Naive thymus-derived CD4-positive, alpha-beta T cell (primary cell): ENCODE measurements at places on chromosomes 1 and 21.

GRCh38 chr1:78070758-78071157 is 25.0 kb downstream of the GIPC2 start:
- H3K4me1 ChIP-seq, result no peaks in the 10 kb centered on the region
- H3K27ac ChIP-seq, result no peak overlapping the region
- no peaks in the 10 kb centered on the region for H3K27me3 ChIP-seq
- DNase-seq, result no peak
- H3K36me3 ChIP-seq, result no peaks in the 10 kb centered on the region
- no peak overlapping the region for H3K4me3 ChIP-seq

- no peak overlapping the region for H3K27ac ChIP-seq
- H3K4me3 ChIP-seq, result no peak overlapping the region
- H3K4me1 ChIP-seq, result peaks cover 79% of the 10 kb centered on the region
- no peaks in the 10 kb centered on the region for H3K27me3 ChIP-seq
These were observed 179.4 kb upstream of the SGIP1 start for GRCh38 chr1:66354311-66355201.

DNA sequence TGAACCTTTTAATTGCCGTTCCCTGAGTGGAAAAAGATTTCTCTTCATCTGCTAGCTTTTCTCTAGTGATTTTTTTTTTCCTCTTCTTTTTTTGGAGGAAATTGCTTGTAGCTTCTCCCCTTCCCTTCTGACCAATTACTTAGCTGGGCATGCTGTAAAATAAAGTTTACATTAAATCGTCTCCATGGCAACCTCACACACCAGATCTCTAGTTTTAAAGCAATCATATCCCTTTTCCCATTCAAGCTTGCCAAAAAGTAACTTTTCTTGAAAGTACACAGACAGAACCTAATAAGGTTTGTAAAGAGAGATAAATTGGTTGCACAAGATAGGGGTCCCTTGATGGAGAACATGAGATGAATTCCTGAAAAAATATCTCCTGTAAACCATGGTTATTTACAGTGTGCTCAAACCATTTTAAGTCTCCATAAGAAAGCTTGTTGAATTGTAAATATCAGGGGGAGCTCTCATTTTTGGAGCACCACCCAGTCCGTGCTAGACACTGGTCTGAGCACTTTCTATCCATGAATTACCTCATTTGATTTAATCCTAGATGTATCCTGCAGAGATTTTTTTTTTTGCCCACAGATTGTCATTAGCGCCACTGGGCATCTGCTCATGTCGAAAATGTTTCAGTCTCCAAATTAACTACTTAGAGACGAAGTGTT is 32.6 kb upstream of the HTR1D start:
- no peaks in the 10 kb centered on the region for H3K27me3 ChIP-seq
- no peak overlapping the region for H3K4me3 ChIP-seq
- H3K4me1 ChIP-seq, result no peaks in the 10 kb centered on the region
- no peak overlapping the region for H3K27ac ChIP-seq
- DNase-seq, result no peak

GRCh38 chr1:53334312-53334711 is 6.4 kb upstream of the LRP8 start:
- no peaks in the 10 kb centered on the region for H3K36me3 ChIP-seq
- H3K4me1 ChIP-seq, result peaks cover 4% of the 10 kb centered on the region
- H3K27ac ChIP-seq, result no peak overlapping the region
- no peak overlapping the region for H3K4me3 ChIP-seq
- DNase-seq, result no peak

DNA sequence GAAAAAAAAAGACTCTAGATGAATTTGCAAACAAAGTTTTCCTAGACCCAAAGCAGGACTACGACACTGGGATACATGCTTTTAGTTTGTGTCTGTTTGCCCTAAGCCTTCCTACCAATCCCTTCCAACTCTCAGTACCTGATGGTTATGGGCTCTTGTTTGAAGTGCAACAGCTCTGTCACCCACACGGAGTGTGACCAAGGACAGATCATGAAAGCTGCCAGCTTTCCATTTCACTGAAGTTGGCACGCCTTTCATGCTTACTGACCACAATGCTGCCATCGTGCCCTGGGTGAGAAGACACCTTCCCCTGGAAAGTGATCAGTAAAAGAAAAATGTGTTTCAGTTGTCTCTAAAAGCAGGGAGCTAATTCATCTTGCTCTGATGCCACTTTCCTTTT is 312.5 kb upstream of the PTBP2 start:
- no peak overlapping the region for H3K4me3 ChIP-seq
- no peaks in the 10 kb centered on the region for H3K4me1 ChIP-seq
- no peak overlapping the region for H3K27ac ChIP-seq
- DNase-seq, result no peak
- H3K36me3 ChIP-seq, result no peaks in the 10 kb centered on the region

DNA sequence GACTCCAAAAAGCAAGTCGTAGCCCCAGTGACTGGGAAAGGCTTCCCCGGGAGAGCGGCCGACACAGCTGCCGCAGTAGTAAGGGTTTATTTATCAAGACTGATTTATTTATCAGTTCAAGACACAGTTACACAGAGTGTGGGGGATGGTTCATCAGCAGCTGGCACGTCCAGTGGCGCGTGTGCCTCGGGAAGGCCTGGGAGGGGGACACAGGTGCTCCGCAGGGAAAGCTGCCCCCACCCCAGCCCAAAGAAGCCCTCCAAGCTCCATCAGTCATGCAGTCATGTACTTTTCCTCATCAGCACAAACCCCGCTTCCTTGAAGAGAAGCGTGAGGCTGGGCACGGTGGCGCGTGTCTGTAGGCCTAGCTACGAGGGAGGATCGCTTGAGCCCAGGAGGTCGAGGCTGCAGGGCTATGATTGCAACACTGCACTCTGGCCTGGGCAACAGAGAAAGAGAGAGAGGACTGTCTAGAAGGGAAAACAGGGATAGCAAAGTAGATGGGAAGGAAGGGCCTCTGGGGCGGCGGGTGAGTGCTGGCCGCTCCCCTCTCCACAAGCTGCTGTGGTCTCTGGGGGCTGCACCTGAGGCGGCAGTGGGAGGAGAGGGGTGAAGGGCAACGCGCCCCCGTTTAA is 53.2 kb downstream of the PRKCZ start:
- H3K4me3 ChIP-seq, result no peak overlapping the region
- no peak for DNase-seq
- no peak overlapping the region for H3K27ac ChIP-seq
- H3K36me3 ChIP-seq, result no peaks in the 10 kb centered on the region
- H3K4me1 ChIP-seq, result no peaks in the 10 kb centered on the region

- no peak for DNase-seq
- H3K4me3 ChIP-seq, result no peak overlapping the region
- H3K36me3 ChIP-seq, result no peaks in the 10 kb centered on the region
- H3K27me3 ChIP-seq, result no peaks in the 10 kb centered on the region
These were observed 130.0 kb upstream of the BACE2 start for GRCh38 chr21:41037936-41038335.

- no peaks in the 10 kb centered on the region for H3K4me1 ChIP-seq
- no peaks in the 10 kb centered on the region for H3K36me3 ChIP-seq
- H3K27me3 ChIP-seq, result no peaks in the 10 kb centered on the region
- no peak overlapping the region for H3K4me3 ChIP-seq
These were observed 7.5 kb upstream of the IGSF5 start for GRCh38 chr21:39737376-39738000.

DNA sequence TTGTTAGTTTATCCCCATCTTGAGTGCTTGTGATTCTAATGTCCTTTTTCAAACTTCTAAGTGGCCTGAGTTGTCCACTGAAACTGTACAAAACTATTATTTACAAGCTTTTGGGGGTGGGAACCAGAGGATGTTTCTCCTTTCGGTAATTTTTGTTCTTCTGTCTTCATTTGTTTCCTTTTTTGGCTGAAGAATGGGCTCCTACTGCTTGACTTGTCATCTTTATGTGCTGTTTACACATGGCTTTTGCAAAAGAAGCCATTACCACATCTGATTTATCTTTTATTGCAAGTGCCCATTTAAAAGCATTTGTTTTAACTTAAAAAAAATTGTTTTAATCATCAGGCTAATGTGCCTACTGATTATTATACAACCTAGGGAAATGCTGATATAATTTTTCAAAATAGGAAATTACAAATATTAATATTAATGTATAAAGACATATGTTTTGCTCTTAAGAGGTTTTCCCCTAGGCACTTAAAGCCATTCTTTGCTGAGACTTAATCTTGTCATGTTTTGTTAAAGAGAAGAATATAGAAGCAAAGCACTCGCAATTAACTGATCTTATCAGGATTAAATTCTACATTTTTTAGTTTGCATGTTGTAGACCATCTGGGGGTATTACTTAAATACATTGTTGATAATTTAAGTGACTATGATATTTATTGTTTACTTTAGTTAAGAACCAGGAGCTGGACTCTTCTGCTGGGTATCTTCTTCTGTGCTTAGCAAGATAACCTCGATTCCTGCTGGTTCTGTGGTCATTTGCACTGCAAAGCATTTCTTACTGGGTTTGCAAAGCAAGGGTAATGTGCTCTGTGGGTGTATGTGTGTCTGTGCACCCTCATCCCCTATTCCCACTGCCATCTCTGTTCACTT is 40.1 kb downstream of the TMEM200B start:
- no peak for DNase-seq
- H3K4me1 ChIP-seq, result no peaks in the 10 kb centered on the region
- H3K36me3 ChIP-seq, result peaks cover 9% of the 10 kb centered on the region
- no peak overlapping the region for H3K4me3 ChIP-seq
- H3K27ac ChIP-seq, result no peak overlapping the region

DNA sequence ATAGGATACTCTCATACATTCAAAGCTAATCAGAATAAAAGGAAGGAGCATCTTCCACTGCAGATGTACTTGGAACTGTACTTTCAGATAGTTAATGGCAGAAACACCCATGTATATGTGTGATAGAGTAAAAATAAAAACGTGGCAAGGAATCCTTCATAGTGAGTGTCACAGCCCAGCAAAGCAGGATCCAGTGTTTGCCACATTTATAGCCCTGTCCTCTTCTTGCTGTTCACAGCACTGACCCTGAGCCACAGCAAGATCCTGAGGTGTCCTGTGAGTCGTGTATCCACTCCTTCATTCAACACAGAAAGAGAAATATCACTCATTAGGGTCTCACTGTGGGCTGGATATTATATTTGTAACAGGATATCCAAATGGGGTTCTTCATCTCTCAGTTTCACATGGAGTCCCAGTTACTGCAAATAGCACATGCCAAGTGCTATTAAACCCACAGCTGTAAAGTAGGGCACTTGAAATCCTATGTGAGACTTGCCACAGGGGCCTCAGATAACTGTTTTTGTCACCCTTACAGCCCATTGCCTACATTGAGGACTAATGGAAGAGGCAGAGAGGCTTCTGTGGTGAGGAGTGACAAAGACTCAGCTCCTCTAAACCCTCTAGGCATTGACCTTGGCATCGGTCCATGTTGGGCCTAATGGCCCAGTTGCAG is 41.3 kb downstream of the CYP2J2 start:
- H3K27ac ChIP-seq, result no peak overlapping the region
- H3K4me1 ChIP-seq, result no peaks in the 10 kb centered on the region
- H3K36me3 ChIP-seq, result no peaks in the 10 kb centered on the region
- no peak for DNase-seq
- H3K27me3 ChIP-seq, result no peaks in the 10 kb centered on the region
- no peak overlapping the region for H3K4me3 ChIP-seq

DNA sequence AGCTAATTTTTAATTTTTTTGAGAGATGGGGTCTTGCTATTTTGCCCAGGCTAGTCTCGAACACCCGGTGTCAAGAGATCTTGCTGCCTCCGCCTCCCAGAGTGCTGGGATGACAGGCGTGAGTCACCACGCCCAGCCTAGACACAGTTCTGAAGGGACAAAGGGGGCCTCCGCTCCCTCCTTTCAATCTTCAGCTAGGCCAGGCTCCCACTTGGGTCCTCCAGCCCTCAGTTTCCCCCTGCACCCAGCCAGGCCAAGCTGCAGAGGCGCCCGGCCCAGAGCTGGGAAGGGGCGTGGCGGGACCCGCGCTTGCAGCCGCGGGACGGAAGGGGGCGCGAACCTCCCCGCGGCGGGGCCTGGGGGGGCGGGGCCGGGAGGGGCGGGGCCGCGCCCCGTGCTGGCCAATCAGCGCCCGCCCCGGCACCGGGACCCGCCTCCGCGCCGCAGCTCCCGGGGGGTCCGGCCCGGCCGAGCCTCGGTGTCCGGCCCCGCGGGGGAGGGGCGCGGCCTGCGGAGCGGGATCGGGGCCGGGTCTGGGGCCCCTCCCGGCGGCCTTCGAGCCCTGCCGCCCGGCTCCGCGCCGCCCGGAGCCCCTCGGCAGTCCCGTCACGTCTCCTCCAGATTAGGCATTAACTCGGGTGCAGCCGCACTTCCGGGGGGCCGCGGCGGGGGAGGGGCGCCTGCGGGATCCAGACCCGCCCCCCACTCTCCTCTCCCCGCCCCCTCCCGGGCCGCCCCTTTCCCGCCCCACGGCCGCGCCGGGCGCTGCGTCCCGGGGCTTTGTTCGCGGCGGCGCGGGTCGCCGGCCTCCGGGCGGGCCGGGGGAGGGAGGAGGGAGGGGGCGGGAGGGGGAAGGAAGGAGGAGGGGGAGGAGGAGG is 559 bp upstream of the AGRN start:
- peaks cover 10% of the 10 kb centered on the region for H3K4me1 ChIP-seq
- H3K27ac ChIP-seq, result peak overlapping the region; percentile 27
- peak overlapping the region; percentile 11 for H3K4me3 ChIP-seq

DNA sequence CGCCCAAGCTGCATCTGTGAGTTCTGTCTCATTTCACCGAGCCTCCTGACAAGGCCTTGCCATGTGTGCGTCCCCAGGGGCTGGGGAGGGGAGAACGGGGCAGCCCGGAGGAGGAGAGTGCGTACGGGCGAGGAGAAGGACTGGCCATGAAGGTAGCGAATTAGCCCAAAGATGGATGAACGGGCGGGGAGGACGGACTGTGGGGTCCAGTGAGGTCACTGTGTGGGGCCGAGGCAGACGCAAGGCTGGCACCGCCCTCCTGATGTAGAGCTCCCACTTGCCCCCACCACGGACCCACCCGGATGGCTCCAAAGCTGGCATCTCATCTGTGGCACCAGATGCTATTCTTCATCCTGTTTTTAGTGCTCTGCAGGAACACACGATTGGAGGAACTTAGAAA is 330.4 kb downstream of the AJAP1 start:
- no peak overlapping the region for H3K4me3 ChIP-seq
- H3K36me3 ChIP-seq, result no peaks in the 10 kb centered on the region
- H3K27me3 ChIP-seq, result no peaks in the 10 kb centered on the region
- no peaks in the 10 kb centered on the region for H3K4me1 ChIP-seq
- H3K27ac ChIP-seq, result no peak overlapping the region

GRCh38 chr1:187692799-187693198 is 864.0 kb downstream of the PLA2G4A start:
- H3K27ac ChIP-seq, result no peak overlapping the region
- no peaks in the 10 kb centered on the region for H3K27me3 ChIP-seq
- DNase-seq, result no peak
- H3K4me1 ChIP-seq, result no peaks in the 10 kb centered on the region

DNA sequence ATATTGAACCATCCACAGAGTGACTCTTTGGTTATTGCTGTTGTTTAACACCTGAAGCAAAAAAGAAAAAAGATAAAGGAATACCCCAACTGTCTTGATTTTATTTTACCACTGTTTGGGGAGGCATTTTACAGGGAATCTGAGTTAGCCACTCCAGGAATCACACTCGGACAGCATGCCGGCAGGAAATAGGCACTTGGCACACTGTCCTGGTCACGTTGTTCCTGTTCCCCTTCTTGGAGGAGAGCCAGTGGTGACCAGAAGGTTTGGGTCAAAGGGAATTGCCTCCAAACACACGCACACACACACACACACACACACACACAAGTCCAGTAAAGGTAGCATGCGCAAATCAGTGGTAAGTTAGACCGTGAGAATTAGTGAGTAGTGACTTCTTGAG is 13.8 kb downstream of the RGS4 start:
- no peak overlapping the region for H3K4me3 ChIP-seq
- H3K4me1 ChIP-seq, result no peaks in the 10 kb centered on the region
- DNase-seq, result no peak
- no peaks in the 10 kb centered on the region for H3K36me3 ChIP-seq
- H3K27ac ChIP-seq, result no peak overlapping the region

- no peak for DNase-seq
- no peaks in the 10 kb centered on the region for H3K27me3 ChIP-seq
These were observed 42.1 kb upstream of the OSBPL9 start for GRCh38 chr1:51574796-51575195.
